ENCODE measurements at places on chromosomes 5 and 9.

DNA sequence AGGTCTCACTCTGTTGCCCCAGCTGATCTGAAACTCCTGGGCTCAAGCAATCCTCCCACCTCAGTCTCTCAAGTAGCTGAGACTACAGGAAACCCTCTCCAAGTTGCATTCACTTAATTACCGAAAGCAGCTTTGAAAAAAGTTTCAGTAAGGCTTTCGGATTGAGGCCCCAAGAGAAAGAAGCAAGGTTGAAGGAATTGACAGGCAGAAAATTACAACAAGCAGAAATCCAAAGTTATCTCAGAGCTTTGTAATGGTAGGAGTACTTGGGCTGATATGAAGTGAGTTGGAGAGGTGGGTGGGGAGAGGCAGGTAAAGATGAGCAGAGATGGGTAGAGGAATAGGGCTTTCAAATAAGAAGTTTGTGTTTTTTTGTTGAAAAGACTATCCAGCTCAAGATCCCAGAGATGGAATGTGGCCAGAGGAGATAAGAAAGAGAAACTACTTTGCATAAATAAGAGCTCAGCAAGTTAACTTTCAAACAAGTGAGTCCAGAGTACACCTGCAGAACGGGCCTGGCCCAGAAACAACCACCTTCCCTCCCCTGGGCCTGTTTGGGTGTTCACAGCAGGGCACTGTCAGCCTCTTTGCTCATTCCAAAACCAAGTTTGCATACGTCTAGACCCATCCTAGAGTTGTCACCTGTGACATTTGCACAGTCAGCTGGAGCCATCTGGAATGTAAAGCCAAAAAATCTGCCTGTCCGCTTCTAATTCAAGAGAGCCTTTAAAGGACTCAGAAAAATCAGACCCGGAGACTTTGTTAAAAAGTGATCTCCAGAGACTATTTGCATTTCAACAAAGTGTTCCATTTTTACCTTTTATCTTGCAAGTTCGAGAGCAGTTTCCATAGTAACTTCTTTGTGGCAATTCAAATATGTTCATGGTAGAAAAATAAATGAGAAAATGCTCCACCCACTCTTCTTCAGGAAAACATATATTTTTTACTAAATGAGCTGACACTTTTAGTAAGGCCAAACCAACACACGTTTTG is 2.2 kb upstream of the CLINT1 start:
- no peak for DNase-seq

DNA sequence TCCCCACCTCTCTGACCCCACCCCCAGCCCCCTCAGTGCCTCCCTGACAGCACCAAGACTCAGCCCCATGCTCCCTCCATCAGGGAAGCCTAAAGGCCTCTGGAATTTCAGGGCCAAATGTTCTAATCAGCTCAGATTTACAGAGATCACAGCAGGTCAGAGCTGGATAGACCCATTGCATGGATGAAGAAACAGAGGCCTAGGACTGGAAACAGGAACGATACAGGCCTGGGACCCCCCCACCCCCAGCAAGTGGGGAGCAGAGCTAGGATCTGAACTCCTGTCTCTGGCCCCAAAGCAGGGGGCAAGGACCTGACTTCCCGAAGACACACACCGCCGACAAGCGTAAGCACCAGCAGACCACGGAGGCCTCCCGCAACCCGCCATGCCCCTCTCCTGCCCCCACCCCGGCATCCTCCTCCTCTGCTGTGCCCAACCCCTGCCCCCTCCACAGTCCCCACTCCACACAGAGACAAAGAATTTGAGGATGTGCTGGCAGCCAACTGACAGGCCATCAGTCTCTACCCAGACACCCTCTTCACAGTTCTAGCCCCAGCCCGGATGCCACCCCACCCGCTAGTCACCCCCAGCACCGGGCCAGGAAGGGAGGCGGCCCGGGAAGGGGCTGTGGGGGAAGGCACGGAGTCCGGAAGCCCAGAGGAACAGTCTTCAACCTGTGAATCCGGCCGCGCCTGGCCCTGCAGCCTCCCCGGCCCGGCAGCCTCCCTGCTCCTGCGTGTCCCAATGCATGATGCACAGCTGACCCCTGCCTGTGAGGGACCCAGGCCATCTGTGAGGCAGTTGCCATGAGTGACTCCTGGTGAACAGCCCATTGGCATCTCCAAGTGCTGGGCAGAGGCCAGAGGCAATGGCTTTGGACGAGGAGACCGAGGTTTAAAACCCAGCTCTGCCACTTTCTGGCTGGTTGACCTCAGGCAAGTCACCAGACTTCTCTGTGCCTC is 31.3 kb downstream of the NDUFA8 start:
- no peak for DNase-seq

- no peak for DNase-seq
These were observed 2.5 kb downstream of the FIBCD1 start for GRCh38 chr9:130936285-130937117.

DNA sequence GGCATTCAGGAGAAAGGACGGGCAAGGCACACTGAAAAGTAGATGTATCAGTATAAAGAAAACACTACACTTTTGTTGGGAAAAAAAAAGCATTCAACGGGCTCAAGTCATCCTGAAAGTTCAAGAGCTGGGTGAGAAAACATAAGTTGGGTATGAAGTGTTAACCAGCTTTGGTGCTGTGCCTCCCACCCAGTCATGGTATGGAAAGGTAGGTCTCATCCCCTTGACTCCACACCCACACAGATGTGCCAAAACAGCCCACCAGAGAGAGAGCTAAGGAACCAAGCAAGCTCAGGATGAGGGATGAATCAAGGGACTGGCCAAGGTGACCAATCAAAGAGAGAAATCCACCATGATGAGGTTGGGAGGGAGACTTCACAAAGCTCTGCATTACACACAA is 54.7 kb downstream of the ESM1 start:
- DNase-seq = no peak

DNA sequence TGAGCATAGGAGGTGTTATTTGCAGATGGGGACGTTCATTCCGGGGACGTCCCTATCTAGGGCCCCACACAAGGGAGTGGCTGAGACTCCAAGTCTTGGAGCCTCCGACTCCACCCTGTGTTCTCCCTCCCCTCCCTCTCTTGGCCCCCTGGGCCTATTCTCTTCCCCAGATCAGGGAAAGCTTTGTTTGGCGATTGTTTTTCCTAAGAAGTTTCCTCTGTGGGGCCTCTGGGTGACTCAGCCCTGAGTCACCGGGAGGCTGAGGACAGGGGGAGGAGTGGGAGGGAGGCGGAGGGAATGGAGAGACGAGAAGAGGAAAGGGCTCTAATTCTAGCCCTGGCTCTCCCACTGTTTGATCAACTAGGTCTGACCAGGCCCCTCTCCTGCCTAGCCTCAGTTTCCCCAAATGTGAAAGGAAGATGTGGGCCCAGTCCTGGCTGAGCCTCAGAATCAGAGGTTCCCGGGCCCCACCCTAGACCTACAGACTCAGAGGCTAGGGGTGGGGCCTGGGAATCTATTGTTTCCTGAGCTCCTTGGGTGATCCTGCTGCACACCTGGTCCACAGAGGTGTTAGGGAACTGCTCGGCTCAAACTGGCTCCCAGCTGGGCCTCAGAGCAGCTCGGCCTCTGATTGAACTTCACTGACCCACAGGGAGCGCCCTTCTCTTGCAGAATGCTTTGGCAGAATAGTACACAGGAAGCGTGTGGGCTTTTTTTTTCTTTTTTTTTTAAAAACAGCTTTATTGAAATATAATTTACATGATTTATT is 19.2 kb downstream of the GSN start:
- no peak for DNase-seq

- DNase-seq = peak; percentile 73
These were observed 6.3 kb upstream of the MED7 start for GRCh38 chr5:157148734-157149615.

DNA sequence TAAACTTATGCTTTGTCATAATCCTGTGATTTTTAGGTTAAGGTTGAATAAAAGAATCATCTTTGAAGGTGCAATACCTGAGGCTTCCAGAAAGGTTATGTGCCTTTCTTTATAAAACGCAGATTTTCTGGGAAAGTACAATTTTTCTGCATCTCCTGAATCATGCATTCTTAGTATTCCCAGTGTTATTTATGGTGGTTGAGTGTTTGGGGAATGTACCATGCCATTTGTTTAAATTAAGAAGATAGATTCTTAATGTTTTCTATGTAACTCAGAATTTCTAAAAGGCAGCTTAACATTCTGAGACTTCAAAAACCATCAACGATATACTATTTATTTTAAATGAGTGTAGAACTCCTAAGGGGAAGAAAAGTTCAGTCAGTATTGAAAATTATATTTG is 108.1 kb upstream of the FBN2 start:
- no peak for DNase-seq

GRCh38 chr9:135279385-135279784 is 191.9 kb downstream of the OLFM1 start:
- no peak for DNase-seq

DNA sequence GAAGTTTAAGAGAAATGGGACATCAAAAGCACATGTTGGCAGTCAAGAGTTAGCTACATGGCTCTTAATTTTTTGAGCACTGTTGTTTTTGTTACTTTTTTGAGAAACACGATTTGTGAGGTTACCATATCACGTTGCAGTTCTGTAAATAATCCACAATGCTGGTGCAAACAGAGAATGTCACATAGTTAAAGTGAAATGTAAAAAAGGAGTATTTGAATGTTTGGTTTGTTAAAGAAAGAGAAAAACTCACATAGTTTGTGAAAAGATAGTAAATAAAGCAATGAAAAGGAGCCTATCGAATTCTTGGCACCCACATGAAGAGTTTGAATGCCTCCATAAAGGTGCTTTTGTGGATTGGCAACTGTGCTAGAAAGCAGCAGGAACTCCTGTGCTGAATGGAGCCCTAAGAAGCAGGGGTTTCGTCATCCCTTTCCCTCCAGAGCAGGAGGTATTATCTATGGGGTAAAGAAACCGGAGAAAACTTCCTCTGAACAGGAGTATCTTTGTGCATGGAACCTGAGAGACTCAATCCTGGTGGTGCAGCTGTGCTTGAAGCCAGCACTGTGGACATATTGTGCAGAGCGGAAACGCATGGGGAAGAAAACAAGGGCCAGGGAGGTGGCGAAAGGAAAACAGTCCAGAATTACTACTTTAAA is 148.5 kb upstream of the OTULINL start:
- no peak for DNase-seq

GRCh38 chr9:127503947-127504886 is 52.9 kb downstream of the LRSAM1 start:
- peak; percentile 71 for DNase-seq

DNA sequence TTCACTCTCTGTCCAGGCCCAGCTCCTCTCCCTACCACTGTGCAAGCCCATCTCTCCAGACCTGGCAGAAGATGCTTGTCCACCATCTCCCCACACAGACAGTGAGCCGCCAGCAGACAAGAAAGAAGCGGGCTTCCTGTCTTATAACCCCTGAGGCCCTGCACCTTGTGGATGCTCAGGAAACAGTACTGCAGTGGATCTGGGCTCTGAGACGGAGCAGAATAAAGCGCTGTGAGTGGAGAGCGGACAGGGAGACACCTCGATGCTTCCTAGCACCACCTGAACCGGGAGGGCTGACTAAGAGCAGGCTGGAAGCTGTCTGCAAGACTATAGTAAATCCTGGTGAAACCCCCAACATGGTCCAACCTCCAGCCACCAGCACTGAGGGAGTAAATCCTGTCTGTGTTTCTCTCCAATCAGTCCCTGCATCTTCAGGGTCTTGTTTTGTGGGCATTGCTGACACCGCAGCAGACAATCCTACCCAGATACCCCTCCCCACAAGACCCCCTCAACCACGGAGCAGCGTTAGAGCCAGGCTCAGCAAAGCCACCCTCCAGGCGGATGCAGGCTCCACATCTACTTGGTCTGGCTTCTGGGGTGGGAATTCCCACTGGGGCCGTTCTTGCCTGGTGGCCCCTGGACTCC is 18.7 kb downstream of the ORM2 start:
- no peak for DNase-seq

- DNase-seq = no peak
These were observed 18.3 kb downstream of the DCAF10 start for GRCh38 chr9:37818849-37819248.

GRCh38 chr5:148723143-148723542 is 68.8 kb upstream of the HTR4 start:
- no peak for DNase-seq

DNA sequence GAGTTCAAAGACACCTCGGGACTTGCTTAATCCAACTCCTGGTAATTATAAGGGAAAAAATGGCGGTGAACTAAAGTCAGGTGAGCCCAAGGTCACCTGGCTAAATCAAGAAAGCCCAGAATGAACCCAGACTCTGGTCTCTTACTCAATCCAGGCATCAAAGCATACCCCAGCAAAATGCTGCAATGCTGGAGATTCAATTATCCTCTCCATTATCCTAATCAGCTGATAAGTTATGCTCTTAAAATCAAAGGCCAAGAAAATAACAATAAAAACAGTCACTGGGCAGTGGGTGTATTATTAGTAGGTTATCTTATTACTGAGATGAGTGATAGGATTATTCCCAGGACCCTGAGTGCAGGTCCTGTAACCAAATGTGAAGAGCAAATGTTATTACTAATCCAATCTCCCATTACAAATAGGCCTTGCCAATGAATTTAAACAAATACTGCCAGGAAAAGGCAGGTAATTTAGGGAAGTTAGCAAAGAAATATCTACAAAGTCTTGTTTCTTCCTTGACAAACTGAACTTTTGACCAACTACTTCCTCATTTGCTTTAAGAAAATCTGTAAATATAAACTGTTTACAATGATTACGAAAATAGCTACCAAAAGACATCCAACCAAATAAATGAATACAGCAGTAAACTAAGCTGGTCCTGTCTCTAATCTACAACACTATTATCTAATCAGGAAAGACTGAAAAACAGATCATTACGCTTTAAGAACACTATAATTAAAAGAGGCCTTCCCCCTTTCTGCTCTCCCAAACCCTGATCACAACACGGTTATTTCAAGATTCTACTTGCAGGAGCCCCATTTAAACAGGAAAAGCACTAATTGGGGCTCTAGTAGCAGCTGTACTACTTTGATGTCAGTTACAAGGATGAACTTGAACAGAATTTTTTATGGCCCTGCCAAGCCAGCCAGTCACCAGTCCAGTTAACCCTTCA is 103.2 kb downstream of the MED27 start:
- no peak for DNase-seq

GRCh38 chr5:143758015-143758414 is 53.9 kb upstream of the HMHB1 start:
- DNase-seq = no peak

- no peak for DNase-seq
These were observed 21.4 kb upstream of the JAKMIP2 start for GRCh38 chr5:147803926-147804325.

- no peak for DNase-seq
These were observed 232.9 kb upstream of the MVB12B start for GRCh38 chr9:126093771-126094170.

DNA sequence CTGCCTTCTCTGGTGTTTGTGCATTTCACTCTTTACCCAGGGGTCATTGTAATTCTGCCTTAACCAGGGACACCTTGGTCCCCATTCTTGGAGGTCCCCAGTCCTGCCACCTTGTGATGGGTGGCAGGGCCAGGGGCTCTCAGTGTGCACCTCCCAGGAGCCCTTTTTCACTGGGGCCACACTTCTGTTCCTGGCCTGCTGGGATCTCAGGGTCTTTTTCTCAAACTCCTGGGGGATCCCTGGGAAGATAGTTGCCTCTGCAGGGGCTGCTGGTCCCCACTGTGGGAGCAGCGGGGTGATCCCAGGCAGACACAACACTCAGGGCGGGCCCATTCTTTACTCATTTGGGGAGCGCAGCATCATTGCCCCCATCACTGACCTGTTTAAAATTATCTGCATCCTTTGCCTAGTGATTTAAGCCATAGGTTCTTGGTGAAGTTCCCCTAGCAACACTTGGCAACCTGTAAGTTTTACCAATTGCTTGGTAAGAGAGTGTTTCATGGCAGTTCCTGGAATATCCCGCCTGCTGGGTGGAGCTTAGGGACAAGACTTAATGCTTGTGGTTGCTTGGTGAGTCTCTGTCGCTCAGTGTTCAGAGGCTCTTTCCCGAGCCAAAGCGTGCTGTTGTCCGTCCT is 15.7 kb downstream of the PHF2 start:
- DNase-seq = no peak
